Jurkat, Clone E6-1 (cell line): ENCODE measurements at places on chromosomes 1 and 21.

GRCh38 chr1:20634594-20635084, 1.4 kb downstream of the PINK1 start:
- DNase-seq, result peak; percentile 41

GRCh38 chr1:186178426-186179043, 196.5 kb downstream of the TPR start:
- no peak for DNase-seq

DNA sequence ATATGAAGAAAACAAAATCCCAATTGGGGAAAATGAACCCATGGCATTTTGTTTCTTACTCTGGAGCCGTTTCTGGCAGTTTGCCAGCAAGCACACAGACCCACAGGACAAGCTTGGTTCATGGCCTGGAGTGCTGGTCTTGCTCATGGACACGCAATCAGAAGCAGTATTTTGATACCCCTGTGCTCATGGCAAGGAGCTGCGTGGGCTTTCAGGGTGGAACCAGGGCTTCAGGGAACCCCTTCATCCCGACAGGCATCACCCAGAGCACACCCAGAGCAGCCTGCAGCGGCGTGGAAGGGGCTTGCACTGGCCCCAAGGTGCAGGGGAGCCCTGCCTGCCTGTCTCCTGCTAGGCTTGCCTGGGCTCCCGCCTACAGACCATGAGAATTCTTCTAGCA, 45.4 kb upstream of the PCBP3 start:
- DNase-seq, result no peak

GRCh38 chr1:66168948-66169671, 364.8 kb upstream of the SGIP1 start:
- DNase-seq, result peak; percentile 62

GRCh38 chr1:228849011-228849541, 113.8 kb downstream of the RHOU start:
- no peak for DNase-seq

DNA sequence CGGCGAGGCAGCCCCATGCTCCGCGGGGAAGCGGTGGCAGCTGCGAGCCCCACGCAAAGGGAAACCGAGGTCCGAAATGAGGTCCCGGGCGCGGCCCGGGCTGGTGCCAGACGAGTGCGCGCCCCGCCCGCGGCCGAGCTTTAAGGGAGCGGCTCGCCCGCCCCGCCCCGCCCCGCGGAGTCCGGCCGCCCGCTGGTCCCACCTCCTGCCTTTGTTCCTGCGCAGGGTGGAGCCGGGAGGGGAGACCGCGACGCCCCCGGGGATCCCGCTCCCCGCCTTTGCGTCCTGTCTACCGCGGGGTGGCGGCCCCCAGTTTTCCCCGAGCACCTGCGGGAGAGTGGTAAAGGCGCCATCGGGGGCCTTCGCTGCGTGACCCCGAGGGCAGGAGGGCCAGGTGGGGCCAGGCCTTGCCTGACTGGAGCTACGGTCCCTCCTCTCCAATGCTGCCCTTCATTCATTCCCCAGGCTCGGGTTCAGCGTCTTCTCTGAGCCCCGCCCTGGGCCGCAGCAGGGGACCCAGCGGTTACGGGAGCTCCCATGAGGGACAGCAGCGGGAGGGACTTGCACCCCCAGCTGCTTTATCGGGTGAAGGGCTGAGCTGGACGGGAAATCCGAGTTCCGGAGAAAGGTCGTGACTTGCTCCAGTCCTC, at the start of gene HES2:
HES2 (minus strand) TSS at position 116 of the 650 bp plus-strand sequence; CDS start at position 17, 99 bp downstream.
- no peak for DNase-seq

DNA sequence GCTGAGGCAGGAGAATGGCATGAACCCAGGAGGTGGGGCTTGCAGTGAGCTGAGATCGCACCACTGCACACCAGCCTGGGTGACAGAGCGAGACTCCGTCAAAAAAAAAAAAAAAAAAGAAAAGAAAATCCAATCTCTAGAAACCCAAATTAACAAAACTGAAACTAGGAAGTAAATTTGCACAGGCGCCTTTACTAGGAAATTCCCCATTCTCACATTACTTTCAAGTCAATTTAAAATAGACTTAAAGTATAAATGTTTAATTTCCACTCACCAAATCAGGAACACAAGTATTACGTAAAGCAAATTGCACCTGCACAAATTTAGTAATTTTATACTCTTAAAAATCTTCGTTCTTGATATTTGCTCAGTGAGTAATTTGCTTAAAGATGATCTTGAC, 67.8 kb upstream of the BCAR3 start:
- DNase-seq, result no peak
